ENCODE measurements at places on chromosomes 13 and 19. TPM values are rescaled to one million over a fixed set of nuclear protein-coding genes. Genes with fewer than 3 reads are reported as not detected.

GRCh38 chr19:40348961-40349507 lies 539 bp downstream of the PLD3 start:
- DNase-seq, result no peak

- no peak for DNase-seq
These were observed 18.5 kb upstream of the KCTD4 start for GRCh38 chr13:45219123-45219891.

- no peak for DNase-seq
These were observed 1019.0 kb downstream of the DIAPH3 start for GRCh38 chr13:59144700-59145099.

DNA sequence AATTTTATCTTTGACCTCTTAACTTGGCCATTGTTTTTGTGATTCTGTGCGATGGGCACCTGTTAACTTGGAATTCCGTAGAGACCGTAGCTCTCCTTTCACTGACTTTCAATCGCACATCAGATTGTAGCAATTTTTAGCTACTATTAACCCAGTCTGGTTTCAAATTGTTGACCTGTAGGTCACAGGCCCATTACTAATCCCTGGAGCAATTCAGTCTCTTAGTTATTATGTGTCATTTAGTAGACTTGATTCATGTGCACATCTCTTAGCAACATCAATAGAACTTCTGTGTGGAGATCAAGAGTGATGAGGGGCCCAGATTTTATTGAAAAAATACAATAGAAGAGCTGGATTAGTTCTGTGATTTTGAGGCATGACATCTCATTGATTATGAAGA lies 549.6 kb upstream of the SLC10A2 start:
- DNase-seq, result no peak

- DNase-seq, result no peak
These were observed 98.8 kb downstream of the CRYL1 start for GRCh38 chr13:20426766-20427448.

GRCh38 chr13:59211606-59212005 lies 952.1 kb downstream of the DIAPH3 start:
- no peak for DNase-seq

DNA sequence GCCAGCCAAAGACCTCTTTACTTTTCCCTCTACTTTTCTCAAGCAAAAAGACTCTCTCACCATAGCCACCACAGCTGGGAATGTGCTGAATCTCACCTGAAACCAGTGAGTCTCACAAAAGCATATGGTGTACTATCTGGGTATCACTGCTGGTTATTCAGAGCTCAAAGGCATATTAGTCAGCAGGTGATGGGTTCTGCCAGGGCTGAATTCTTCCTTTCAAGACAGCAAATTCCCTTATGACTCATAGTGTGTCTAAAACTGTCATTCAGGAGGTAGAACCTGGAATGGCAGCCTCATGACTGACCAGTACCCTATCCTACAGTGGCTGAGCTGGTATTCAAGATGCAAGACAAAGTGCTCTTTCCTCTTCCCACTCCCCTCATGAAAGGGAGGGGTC lies 2859.1 kb downstream of the PCDH9 start:
- DNase-seq, result no peak

- no peak for DNase-seq
These were observed 3.0 kb upstream of the ZNF444 start for GRCh38 chr19:56138069-56138468.

- DNase-seq, result no peak
These were observed 7.1 kb upstream of the S1PR2 start for GRCh38 chr19:10238172-10238783.

GRCh38 chr13:110408286-110408685 lies 101.2 kb downstream of the COL4A2 start:
- no peak for DNase-seq

- no peak for DNase-seq
These were observed 19.8 kb downstream of the DNM2 start for GRCh38 chr19:10737722-10738121.

DNA sequence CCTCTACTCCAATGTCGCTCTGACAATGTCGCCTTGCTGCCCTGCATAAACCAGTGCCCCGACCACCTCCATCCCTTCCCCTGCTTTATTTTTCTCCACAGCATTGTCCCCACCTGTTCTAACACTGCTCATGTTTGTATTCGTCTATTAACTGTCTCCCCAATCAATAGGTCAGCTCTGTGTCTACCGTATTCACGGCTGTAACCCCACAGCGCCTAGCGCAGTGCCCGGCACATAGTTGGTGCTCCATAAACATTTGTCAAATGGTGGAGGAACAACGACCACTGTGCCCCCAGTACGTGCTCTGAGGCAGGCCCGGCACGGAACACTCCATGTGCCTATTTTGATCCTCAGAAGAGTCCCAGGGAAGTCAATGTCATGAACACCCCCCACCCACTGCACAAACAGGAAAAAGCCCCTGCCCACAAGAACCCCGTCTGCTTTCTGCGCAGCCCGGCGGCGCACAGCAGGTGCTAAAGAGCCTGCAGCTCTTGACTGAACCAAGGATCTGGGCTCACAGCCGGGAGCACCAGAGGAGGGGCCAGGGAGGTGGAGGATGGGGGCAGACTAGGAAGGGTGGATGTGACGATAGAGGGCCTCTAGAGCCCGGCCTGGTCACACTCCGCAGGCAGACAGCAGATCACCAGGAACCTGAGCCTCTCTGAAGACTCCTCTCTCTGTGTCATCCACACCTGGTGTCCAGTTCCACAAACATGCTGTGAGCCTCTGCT lies 1.8 kb upstream of the CEACAM16 start:
- DNase-seq, result no peak

- DNase-seq, result no peak
These were observed 26.2 kb downstream of the CSNK1G2 start for GRCh38 chr19:1967087-1967608.

GRCh38 chr13:66926851-66927524 lies 303.1 kb downstream of the PCDH9 start:
- DNase-seq, result no peak

DNA sequence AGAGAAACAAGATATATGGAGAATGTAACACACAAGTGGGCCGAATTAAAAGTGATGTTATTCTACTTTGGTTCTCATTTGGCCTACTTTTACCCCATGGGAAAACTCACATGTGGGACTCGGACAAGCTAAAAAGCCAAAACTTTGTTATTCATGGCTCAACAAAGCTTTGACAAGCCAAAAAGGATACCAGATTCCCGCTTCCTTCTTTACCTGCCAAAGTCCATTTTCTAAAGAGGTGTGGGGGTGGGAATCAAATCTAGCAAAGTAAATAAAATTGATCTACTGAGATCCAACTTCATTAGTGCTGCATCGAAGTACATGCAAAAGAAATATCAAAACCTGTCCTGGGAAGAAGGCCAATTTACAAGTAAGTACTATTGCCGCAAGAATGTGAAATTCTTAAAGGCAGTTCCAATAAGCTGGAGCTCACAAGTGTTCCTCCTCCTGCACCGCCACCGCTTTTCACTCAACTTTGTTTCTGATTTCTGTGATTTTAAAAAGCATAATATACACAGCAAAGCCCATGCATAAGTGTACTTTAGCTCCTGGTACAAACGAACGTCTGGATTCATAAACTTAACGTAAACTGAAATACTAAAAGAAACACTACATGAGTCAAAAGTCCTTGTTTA lies 1.1 kb downstream of the LNX2 start:
- DNase-seq, result no peak

DNA sequence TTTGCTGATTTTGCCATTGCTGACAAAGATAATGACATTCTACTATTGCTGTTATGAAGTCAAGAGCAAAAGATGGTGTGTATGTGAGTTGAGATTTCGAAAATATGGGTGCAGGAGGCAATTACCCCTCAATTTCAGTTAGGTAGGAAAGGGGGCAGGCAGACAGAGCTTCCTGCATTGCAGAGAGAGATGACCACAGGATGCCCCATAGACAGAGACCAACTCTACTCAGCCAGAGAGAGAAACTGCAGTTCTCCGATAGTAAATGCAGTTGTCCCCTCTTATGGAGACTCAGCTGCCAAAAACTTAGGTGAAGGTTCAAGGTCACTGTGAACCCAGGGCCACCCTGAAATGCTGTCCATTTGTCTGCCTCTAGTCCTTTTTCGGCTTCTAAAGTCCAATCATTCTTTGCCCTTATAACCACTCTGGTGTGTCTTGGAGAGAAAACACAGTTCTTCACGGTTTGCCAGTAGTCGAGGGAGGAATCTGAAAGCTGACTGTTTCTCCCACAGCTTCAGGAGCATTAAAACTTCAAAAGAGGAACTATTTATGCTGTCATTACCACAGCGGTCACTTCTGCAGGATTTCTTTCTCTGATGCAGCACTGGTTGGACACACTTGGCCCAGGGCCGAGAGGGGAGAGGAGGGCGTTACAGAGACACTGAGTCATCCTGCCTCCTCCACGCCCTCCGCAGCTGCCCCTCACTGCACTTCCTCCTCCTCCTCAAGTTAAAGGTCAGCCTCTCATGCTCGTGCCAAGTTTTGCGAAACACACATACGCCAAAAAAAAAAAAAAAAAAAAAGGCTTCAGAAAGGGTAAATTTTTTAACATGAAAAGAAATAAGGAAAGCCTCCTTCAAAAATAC lies 264.3 kb downstream of the FOXO1 start:
- peak; percentile 72 for DNase-seq

Gene PRTN3
- 0.32 TPM for polyA plus RNA-seq

Gene NLRP4
- not detected for polyA plus RNA-seq

Gene HTR2A
- polyA plus RNA-seq, result 0.94 TPM

Gene SYCN
- not detected for polyA plus RNA-seq

Gene DZIP1
- 60.4 TPM for polyA plus RNA-seq

Gene LHB
- not detected for polyA plus RNA-seq

All from right renal cortex interstitium (tissue), 3 donors.